DMS 273 treated with DMSO at 0.1 percent for 48 hours (cell line): ENCODE measurements at places on chromosomes 4 and X.
A peak's percentile ranks its signal among the peaks of the same experiment; 100 is the strongest.

GRCh38 chr4:147732518-147733235, 789 bp downstream of the ARHGAP10 start:
- no peak for DNase-seq

GRCh38 chr4:16129336-16129735, 45.5 kb upstream of the PROM1 start:
- DNase-seq: no peak

- DNase-seq: no peak
These were observed 20.0 kb upstream of the HOPX start for GRCh38 chr4:56701161-56701480.

- DNase-seq: no peak
These were observed 12.4 kb upstream of the FRYL start for GRCh38 chr4:48792348-48793006.

- no peak for DNase-seq
These were observed 35.6 kb downstream of the STEEP1 start for GRCh38 chrX:119529345-119530276.

GRCh38 chr4:19838858-19839257, 412.8 kb upstream of the SLIT2 start:
- DNase-seq: no peak

GRCh38 chrX:136431625-136432024, 56.1 kb upstream of the BRS3 start:
- DNase-seq: no peak

DNA sequence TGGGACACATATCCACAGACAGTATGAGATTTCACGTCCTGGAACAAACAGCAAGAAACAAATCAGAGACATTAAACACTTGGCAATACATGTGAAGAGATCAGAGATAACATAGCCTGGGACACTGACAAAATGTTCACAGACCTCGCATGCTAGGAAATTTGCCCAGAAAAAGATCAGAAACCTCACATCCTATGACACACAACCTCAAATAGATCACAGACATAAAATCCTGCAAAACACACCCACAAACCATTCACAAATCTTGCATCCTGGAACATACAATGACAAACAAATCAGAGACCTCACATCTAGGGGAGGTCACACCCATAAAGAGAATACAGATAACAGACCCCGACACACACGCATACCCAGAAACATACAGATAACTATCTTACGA, 18.0 kb downstream of the SUV39H1 start:
- no peak for DNase-seq

- DNase-seq: peak; percentile 37
These were observed at the start of gene REPS2 for GRCh38 chrX:16946361-16946964. REPS2 (plus strand) TSS chrX:16946658; CDS start chrX:16946862, 204 bp downstream.
